ENCODE measurements at places on chromosomes 3 and 15.

DNA sequence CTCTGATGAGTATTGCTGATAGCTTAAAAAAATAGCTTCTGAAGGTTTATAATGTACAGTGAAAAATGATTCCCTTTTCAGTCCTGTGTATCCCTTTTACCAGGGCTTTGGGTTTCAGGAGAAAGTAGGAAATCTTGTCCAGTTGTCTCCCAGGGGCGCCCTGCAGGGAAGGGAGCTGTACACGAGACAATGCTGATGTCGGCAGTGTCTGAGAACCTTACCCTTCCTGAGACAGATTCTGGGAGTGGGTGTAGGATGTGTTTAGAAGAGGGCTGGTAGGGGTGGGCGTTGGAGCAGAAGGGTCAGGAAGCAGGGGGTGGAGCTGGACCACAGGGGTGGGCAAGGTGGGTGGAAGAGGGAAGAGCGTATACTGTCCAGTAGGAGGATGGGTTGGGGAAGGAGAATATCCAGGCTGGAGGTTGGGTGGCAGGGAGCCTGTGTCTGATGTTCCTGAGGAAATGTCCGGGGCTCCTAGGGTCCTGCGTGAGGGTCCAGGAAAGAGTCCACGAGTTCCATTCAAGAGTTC lies 5.6 kb downstream of the THPO start:
- no peak for DNase-seq

- DNase-seq, result no peak
Observed at GRCh38 chr15:47715856-47716445, 1.4 kb upstream of the SEMA6D start.

DNA sequence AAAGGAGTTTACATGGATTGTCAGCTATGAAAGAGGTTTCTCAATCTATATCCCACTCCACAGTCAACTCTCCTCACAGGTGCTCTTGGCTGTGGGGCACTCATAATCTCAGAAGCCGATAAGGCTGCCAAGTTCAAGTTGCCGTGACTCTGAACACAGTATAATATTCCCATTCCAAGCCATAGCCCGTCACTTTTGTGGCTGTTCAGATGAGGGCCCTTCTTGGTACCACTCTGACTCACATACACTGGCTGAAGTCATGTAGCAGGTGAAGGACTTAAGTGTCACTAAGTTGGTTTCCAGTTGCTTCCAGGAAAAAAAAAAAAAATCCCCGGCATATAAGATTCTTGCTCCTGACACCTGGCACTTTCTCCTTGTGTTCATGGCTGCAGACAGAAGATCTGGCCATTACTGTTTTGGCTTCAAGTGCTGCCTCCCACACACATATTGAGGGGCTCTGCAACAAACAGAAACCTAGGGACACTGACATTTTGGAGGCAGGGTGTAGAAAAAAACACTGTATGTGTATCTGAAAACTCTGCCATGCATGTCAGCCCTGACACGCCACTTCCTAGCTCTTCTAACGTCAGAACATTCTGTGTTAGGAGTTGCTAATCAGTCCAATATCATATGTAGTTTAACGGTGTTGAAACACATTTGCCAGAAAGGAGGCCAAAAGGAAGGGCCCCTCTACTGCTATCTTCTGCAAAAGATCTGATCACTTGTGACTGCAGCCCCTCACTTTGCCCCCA lies 170.2 kb upstream of the ICE2 start:
- DNase-seq, result no peak

GRCh38 chr3:147404000-147404799 lies 2.1 kb downstream of the ZIC4 start:
- no peak for DNase-seq

DNA sequence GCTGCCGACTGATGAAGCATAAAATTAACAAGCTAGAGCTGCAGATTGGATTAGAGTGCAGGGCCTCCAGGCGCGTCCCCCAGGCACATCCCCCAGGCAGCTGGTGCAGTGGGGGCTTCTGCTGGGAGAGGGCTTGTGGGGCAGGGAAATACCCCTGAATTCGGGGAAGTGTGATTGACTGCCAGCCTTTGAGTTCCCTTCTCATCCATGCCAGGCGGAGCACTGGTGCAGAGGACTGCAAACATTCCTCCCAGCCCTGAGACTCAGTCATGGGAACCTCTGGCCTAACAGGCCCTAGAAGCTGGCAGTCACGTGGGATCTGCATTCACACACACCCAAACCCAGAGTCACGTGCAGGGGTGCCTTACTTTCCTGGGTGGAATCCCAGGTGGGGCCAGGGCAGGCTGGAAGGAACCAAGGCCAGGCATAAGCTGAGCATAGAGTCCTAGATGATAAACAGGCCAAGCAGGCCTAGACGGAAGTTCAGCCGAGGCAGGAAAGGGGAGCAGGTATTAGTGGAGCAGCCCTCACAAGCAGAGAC lies 46.2 kb upstream of the SEC22A start:
- no peak for DNase-seq

DNA sequence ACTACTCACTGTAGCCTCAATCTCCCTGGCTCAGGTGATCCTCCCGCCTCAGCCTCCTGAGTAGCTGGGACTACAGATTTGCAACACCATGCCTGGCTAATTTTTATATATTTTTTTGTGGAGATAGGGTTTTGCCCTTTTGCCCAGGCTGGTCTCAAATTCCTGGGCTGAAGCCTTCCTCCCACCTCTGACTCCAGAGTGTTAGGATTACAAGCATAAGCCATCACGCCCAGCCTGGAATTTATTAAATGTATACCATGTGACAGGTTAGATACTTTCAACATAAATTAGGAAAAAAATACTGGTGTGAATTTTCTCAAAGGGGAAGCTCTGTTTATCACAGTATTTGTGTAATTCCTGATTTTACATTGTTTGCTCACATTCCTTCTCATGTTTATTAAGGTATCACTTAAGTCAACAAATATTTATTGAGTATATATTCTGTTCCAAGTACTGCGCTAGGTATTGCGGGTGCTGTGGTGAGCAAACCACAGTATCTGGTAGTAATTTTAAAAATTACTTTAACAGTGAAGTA lies 24.8 kb downstream of the PPP4R2 start:
- no peak for DNase-seq

- DNase-seq, result no peak
Observed at GRCh38 chr3:188034989-188035388, 119.0 kb upstream of the LPP start.

- no peak for DNase-seq
Observed at GRCh38 chr15:96264351-96264798, 66.1 kb upstream of the NR2F2 start.

DNA sequence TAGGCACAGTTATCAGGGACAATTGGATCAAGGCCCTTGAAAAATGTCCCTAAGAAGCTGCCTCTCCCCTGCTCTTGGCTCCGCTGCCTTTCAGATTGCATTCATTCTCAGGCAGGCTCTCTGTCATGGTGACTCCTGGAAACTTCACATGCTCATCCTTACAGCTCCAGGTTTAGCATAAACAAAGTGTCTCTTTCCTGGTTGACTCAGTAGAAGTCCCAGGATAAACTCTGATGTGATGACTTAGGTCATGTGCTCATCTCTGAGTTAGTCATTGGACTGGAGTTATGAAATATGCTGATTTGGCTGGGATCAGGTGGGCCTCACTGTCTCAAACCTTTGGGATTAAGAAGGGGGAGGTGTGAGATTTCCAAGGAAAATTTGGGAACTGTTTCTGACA lies 243.8 kb downstream of the ZNF621 start:
- DNase-seq, result no peak

GRCh38 chr3:170751899-170752293 lies 118.1 kb downstream of the RPL22L1 start:
- DNase-seq, result no peak

- no peak for DNase-seq
Observed at GRCh38 chr3:186105543-186105942, 3.3 kb downstream of the ETV5 start.

GRCh38 chr15:60740787-60741354 lies 261.9 kb upstream of the ICE2 start:
- DNase-seq, result peak; percentile 53

DNA sequence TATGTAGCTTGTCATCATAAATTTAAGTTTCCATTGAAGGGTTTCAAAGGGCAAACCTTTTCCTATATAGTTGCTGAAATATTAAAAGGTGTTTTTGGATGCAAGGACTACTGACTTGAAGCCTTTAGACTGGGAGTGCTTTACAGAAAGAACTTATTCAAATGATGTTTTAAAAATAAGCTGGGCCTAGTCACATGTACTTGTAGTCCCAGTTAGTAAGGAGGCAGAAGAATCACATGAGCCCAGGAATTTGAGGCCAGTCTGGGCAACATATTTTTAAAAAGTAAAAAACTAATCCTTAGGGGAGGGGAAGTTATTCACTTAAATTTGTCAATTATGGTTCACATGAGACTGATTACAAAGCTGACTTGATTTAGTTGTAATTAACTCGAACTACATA lies 65.0 kb downstream of the SMARCC1 start:
- no peak for DNase-seq

- no peak for DNase-seq
Observed at GRCh38 chr3:153848702-153849101, 272.5 kb upstream of the ARHGEF26 start.

DNA sequence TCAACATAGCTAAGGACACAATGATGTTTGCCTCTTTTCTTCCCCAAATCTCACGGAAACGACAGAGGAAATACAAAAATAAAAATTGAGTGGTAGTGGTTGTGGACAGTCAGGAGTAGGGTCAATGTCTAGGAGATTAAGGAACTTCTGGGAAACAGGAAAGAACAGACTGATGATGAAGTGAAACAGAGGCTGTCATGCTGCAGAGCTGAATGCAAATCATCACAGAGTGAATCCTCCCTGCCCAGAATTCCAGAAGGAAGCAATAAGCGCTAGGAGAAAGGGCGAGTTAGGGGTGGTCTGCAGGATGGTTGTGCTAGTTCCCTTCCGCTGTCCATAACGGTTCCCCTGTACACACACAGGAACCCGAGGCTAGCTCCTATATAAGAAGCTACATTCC lies 64.7 kb upstream of the POMGNT2 start:
- no peak for DNase-seq

- no peak for DNase-seq
Observed at GRCh38 chr15:60191821-60192220, 187.7 kb downstream of the FOXB1 start.

DNA sequence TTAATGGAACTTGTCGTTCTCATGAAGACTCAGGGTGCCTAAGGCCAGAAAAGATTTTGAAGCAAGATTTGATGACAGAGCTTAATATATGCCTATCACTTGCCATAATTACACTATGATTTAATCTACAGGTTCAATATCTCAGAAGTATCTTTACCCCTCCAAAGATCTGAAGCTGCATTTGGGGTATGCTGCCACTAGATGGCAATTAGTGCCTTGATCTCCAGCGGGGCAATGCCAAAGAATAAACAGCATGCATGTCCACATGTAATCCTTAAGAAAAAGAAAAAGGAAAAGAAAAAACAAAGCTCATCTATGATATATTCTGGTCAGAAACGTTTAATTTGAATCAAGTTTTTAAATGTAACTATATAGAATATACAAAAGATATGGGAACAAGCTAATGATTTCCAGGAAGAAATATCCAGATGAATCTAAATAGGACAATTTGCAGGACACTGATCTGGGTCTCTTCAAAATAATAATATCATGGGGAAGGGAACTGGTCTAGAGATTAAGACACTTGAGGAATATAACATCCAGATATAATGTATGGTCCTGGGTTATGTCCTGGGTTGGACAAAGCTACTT lies 55.0 kb upstream of the SOX14 start:
- DNase-seq, result no peak

DNA sequence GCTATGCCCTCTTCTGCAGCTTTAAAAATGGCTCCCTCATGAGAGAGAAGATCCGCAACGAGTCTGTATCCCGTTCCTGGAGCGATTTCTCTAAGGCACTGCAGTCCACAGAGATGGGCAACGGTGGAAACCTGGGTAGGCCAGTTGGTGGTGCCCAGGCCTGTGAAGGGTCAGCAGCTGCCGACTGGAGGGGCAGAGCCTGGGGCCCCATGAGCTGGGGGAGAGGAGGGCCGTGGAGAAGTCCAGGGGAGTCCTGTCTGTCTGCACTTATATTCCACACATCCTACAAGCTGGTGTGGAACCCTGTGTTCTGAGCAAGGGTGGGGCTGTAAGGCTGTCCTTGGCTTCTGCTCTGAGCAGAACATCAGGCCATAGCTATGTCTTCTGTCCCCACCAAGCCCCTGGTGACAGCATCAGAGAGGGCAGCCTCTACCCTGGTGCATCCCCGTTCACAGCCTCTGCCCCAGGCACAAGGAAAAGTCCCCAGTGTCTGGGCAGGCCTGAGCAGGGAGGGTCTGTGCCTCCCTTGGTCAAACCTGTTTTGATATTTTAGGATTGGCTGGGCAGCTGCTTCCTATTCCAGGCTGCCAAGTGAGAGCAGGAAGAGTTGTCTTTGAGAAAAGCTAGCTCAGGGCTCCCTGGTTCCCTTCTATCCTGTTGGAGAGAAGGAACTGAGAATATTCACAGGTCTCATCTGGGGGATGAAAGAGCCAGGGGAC lies 29.7 kb downstream of the XYLB start:
- no peak for DNase-seq

GRCh38 chr3:64395490-64395889 lies 170.2 kb upstream of the PRICKLE2 start:
- no peak for DNase-seq

- DNase-seq, result no peak
Observed at GRCh38 chr3:56835650-56836227, 34.0 kb upstream of the ARHGEF3 start.

DNA sequence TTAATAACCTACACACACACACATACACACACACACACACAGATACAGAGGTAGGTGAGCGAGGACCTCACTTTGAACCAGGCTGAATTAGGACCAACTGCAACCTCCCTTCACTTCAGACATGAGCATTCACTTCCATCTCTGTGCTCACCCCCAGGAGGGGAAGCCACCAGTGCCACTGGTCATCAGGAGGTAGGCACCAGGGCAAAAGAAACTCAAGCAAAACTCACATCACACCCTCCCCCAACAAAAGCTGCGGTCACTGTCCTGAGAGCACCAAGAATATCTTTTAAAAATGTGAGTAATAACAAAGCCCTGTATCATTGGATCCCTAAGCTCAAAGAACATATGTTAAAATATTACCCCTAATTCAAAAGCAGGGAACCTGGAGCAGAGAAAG lies 8.1 kb downstream of the FOXP1 start:
- DNase-seq, result no peak

DNA sequence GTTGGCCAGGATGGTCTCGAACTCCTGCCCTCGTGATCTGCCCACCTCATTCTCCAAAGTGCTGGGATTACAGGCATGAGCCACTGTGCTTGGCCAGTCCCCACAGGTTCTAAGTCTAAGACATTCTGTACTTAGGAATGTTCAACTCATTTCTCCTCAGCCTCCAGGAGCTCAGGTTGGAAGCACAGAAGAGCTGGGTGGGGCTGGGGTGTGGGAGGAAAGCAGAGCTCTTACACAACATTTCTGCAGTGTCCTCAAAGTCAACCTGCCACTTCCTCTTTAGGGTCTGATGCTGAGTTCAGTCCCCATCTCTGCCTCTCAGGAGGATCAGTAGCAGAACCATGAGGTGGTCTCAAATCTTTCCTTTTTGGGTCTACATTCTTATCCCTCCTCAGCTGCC lies 75.5 kb downstream of the MRPL46 start:
- no peak for DNase-seq

DNA sequence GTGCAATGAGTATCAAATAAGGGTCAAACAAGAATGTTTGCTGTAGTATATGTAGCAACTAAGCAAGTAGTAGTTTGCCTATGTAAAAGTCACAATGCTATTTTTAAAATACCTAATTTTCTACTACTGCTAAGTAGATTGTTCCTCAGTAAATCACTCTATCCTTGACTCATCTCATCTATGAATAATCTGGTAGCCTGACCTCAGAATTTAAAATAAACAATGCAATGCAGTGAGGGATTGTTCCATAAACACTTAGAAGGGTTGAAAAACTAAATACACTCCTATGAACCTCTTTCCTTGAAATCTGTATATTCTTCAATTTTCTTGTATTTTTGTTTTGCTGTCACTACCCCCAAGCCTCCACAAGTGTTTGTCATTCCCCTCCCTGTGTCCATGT lies 253.3 kb downstream of the TBC1D5 start:
- no peak for DNase-seq

Measured in CD4-positive, alpha-beta memory T cell (primary cell).